Stimulated activated CD4-positive, alpha-beta T cell treated with anti-CD3 and anti-CD28 coated beads, Interleukin-1b, Interleukin-23, amount 100 ng/mL, for 1 hour (primary cell): ENCODE measurements at places on chromosomes 3 and 15.

DNA sequence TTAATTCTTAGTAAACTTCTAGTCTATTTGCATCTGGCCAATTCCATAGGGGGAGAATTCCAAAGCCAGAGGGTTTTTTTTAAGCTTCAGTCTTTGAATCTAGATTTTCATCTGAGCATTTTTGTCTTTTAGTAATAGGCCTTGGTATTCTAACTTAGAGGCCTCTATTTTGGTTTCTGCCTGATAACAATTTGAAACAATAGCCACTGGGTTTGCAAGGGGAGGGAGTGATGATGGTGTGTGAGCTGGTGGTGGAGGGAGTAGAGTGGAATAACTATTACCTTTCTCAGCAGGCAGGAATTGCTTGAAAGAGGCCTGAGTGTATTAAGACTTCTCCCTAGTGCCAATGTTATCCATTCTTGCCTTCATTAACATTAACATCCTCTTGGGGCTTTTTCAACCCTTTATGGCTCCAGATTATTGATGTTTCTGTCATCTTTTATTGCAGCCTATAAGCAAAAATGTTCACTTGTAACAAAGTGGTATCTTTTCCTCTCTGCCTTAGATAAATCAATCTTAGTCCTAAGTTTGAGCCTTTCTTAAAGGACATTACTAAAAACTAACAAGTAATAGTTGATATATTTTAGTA, 26.5 kb upstream of the TCF12 start:
- no peak for DNase-seq

DNA sequence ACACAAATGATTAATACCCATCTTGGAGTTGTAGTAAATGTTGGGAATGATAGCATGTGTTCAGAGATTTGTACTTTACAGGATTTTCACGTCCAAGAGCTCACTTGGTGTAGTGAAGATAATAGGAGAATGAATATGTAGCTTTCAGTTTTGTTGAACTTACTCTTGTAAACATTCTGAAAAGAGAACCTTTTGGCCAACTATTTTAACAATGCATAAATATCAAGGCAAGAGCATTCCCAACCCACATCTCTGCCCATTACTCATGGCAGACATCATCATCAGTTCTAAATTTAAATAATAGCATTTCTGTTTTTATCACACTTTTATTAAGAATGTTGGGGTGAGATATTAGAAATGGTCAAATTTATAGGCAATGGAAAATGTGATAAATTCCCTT, 465.2 kb upstream of the TPRG1 start:
- no peak for DNase-seq

GRCh38 chr15:46996359-46996758, 720.9 kb upstream of the SEMA6D start:
- DNase-seq: no peak

DNA sequence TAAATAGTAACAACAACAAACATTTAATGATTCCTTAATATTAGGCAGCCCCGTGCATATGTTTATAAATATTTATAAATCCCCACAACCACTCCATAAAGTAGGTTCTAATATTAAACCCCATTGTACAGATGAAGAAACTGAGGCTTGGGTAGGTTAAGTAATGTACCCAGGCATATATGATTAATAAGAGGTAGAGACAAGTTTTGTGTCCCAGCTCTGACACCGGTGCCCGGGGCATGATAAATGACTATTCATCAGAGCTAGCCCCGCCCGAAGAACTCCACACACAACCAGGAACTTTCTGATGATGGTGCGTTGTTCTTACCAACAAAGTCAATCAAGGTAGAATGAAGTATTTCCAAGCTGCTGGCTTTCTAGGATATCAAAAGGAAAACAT, 19.4 kb downstream of the CDCP1 start:
- DNase-seq: no peak

- no peak for DNase-seq
Observed at GRCh38 chr3:12977117-12977808, 96.0 kb downstream of the IQSEC1 start.

GRCh38 chr3:124584552-124585391, 145.5 kb upstream of the UMPS start:
- DNase-seq: peak; percentile 2

DNA sequence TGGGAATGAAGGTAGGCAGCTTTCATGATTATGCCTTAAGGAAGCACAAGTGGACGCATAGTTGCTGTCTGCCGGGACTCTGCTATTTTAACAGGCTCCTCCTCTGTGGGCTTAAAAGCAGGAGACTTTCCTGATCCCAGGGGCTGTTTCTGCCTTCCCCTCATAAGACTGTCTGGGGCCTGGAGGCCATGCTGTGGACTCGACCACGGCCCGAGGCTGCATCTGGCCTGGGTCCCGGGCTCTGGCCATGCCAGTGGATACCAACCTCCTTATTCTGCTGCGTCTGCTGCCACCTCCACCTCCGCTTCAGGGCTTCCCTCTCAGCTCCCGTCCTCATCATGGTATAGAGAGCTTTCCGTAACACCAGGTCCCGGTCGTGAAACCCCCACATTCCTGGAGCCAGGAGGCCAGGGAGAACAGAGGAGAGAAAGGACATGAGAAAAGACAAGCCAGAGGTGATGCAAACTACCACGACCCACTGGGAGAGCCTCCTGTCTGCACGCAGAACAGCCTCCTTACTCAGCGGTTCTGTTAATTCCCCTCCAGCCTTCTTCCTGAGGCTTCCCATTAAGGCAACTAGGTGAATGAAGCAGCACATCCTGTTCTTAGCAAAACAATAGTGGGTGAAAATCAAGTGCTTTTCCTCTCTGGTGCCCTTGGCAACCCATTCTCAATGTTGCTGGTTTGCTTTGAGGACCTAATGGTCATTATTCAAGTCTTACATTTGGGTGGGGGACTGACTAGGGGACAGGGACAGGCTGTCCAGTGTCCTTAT, 200.5 kb downstream of the KLF13 start:
- no peak for DNase-seq

DNA sequence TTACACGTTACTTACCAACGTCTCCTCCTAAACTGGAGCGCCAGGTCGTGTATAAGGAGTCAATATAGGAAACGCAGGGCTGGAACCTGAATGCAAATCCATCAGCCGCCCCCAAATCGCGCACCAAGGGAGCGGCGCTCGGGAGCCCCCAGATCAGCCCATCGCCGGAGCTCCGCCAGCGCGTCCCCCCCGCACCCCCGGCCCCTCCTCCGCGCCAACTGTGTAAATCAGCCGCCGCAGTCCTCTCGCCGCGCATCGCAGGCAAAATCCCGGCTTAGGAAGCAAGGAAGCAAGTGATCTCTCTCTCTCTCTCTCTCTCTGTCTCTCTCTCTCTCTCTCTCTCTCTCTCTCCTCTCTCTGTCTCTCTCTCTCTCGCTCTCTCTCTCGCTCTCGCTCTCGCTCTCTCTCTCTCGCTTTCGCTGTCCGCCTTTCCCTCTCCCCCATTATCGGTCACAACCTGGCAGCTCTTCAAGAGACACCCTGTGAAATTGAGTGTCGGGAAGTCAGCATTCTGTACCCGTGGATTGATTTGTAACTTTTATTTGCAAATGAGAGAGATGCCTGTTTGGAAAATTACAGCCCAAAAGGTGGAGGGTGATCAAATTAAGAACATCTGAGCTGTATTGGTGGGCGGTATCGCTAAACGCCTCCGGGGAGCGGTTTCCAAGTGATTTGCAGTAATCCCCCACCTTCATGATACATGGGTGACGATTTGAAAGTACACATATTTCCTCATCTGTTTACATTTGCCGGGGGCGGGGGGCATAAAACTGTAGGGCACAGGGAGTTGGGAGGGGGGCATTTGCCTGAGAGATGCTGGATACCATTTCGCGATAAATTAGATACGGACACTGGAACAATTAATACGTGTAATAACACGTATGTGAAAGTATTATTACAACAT, 645 bp upstream of the SLITRK3 start:
- no peak for DNase-seq

DNA sequence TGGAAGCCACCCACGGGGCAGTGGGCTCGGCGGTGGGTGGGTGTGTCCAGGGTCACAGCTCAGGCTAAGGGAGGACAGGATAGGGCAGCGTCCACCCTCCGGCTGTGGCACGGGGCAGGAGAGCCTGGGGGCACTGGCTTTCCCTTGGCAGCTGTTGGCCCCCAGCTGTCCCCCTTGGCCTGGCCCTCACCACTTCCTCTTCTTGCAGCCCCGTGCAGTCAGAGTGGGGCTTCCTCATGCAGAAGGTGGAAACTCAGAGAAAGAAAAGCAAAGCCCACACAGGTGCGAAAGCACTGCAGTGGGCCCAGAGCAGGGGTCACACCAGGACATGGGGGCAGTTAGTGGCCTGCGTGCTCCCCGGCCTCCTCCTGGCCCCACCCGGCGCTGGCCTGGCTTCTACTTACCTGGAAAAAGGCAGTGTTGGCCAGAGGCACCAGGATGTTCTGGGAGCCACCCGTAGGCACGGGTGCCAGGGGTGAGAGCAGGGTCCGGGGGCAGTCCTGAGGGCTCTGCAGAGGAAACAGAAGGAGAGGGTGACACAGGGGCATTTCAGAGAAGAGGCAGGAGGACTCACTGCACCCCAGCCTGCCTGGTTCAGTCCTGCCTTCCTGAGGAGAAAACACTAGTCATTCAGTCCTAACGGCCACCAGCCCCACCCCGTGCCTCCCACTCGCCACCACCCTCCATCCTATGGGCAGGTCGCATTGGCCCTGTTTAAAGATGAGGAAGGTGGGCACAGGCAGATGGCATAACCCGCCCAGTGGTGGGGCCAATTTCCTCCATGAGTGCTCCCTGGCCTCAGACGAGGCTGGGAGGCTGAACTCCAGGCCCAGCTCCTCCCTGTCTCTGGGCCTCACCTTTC, 28.3 kb downstream of the PLXND1 start:
- DNase-seq: no peak

- no peak for DNase-seq
Observed at GRCh38 chr3:29789686-29790085, 508.8 kb downstream of the RBMS3 start.

GRCh38 chr15:91555312-91555711, 298.2 kb upstream of the SLCO3A1 start:
- DNase-seq: no peak

- no peak for DNase-seq
Observed at GRCh38 chr3:147416931-147417330, 7.8 kb downstream of the ZIC1 start.

- no peak for DNase-seq
Observed at GRCh38 chr3:55488398-55489055, 1.4 kb upstream of the WNT5A start.

DNA sequence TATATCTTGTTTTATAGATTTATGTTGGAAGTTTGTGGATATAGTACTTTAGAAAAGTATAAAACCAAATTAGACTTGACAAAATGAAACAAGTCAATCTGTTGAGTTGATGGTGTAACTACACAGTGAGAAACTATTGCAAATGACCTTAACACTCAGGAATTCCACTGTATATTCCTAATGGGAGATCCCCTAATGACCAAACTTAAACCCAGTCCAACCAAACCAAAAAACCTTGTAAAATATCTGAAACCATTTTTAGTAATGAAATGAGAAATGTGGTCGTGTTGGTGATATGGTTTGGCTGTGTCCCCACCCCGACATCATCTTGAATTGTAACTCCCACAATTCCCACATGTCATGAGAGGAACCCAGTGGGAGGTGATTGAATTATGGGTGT, 31.9 kb upstream of the ATP13A3 start:
- no peak for DNase-seq

GRCh38 chr3:160103397-160103796, 114.8 kb downstream of the IL12A start:
- DNase-seq: no peak

GRCh38 chr3:40116478-40117177, 192.9 kb upstream of the EIF1B start:
- DNase-seq: no peak

DNA sequence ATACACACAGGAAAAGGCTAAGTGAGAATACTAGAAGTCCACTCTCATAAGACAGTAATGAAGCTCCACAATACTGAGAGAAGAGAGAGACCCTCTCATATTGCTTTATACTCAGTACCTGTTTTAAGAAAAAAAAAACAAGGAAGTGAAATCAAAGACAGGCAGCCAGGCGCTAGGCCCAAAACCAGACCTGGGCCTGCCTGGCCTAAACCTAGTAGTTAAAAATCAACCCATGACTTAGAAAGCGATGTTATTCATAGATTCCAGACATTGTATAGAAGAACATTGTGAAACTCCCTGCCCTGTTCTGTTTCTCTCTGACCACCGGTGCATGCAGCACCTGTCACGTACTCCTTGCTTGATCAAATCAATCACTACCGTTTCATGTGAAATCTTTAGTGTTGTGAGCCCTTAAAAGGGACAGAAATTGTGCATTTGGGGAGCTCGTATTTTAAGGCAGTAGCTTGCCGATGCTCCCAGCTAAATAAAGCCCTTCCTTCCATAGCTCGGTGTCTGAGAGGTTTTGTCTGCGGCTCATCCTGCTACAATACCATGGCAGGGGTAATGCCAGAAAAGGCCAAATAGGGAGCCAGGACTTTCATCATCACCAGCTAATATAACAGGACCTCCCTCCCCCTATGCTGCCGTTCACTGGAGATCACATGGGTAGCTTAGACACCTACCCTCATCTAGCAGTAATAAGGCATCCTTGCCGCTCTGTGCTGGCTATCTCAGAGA, 1294.1 kb downstream of the NSUN3 start:
- no peak for DNase-seq

DNA sequence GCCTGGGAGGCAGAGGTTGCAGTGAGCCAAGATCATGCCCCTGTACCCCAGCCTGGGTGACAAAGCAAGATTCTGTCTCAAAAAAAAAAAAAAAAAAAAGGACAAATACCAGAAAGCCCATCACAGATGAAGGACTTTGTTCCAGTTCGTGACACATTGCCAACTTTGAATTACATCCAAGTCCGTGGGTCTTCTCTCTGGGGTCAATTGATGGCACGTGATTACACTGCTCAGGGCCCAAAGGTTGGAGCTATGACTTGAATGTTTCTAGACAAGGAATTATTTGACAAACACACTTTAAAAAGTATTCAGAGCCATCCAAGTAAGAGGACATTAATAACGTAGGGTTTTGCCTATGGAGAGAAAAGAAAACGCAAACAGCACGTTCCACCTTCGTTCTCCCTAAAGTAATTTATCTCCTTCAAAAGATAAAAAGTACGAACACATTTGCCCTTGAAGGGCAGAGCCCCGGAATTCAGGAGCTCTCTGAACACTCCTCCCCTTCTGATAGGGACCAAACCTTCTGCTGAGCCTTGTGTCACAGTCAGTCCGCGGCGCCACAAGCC, 31.3 kb upstream of the ST3GAL6 start:
- no peak for DNase-seq

GRCh38 chr3:183583331-183584245, 28.1 kb upstream of the KLHL6 start:
- DNase-seq: no peak

DNA sequence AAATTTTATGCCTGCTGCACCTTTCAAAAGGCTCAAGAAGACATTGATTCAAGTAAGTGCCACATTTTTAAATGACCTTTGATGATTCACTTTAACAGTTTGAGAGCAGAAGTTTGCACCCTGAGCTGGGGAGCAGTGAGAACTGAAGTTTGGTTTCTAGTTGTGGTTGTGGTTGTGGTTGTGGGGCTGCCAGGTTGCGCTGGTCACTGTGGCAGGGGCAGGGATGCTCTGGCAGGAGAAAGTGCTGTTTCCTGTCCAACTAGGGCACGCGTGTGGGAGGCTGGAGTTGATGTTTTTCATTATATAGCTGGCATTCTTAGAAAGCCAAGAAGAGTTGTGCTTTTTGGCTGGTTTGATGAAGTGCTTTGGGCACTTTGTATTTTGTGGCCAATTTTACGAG, 339.7 kb upstream of the NR2F2 start:
- DNase-seq: no peak
